Hair follicular keratinocyte (primary cell): ENCODE measurements at places on chromosomes 1 and 21. TPM values are rescaled to one million over a fixed set of nuclear protein-coding genes. Genes with fewer than 3 reads are reported as not detected.

CFHR4 gene
- not detected in 2 replicates for total RNA-seq

CFAP410 gene
- 11.2 and 15.1 TPM in 2 replicates for total RNA-seq

TRIM63 gene
- not detected in 2 replicates for total RNA-seq

SPRR2E gene
- total RNA-seq = 1.1 TPM in 1 of 2 replicates, not detected in the other

PLA2G2F gene
- total RNA-seq = not detected in 2 replicates

CA6 gene
- not detected in 2 replicates for total RNA-seq

PCNT gene
- total RNA-seq = 15.4 and 17.3 TPM in 2 replicates

LCE2B gene
- not detected in 2 replicates for total RNA-seq

AADACL4 gene
- not detected in 2 replicates for total RNA-seq

VHLL gene
- total RNA-seq = not detected in 2 replicates

KCNT2 gene
- total RNA-seq = 0.08 TPM in 1 of 2 replicates, not detected in the other

CYP4X1 gene
- total RNA-seq = not detected in 2 replicates

CAMSAP2 gene
- total RNA-seq = 30.1 and 41.8 TPM in 2 replicates

DNASE2B gene
- total RNA-seq = not detected in 2 replicates

CD1D gene
- 9.1 and 9.4 TPM in 2 replicates for total RNA-seq

NR1I3 gene
- not detected in 2 replicates for total RNA-seq

SLC27A3 gene
- total RNA-seq = 7.3 and 8.2 TPM in 2 replicates

CFHR2 gene
- total RNA-seq = not detected in 2 replicates

FNDC10 gene
- 3.5 and 4.7 TPM in 2 replicates for total RNA-seq

ASCL5 gene
- not detected in 2 replicates for total RNA-seq

TLCD4 gene
- 0.08 TPM in 1 of 2 replicates, not detected in the other for total RNA-seq

CFAP141 gene
- total RNA-seq = not detected in 2 replicates

ADAMTS5 gene
- total RNA-seq = not detected in 2 replicates

WDR4 gene
- total RNA-seq = 6.2 and 12.2 TPM in 2 replicates

PARP1 gene
- total RNA-seq = 93.0 and 158 TPM in 2 replicates

AVPR1B gene
- not detected in 2 replicates for total RNA-seq

KIAA1614 gene
- 1.3 and 3.4 TPM in 2 replicates for total RNA-seq
